ENCODE measurements at places on chromosomes 7 and 10.
A peak's percentile ranks its signal among the peaks of the same experiment; 100 is the strongest.

- no peak for DNase-seq
Observed at GRCh38 chr7:46522354-46522906, 601.4 kb upstream of the IGFBP3 start.

GRCh38 chr10:47370878-47371277 lies 13.2 kb downstream of the ZNF488 start:
- DNase-seq: no peak

DNA sequence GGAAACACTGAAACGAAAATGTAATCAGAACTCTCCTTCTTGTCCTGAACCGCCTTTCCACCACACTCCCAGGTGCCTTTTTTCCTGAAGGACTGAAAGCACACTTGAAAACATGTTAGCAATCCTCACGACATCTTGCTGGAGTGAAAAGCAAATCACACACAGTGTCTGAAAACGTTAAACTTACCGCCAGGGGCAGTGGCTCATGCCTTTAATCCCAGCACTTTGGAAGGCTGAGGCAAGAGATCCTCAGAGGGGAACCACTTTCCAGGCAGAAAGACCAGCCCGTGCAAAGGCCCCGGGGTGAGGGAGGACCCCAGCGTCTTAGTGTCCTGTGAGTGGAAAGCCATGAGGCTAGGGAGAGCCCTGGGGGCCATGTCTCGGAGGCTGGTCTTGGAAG lies 210.4 kb downstream of the PRPF18 start:
- DNase-seq: no peak

- no peak for DNase-seq
Observed at GRCh38 chr10:11073410-11073809, 55.7 kb downstream of the CELF2 start.

- DNase-seq: no peak
Observed at GRCh38 chr10:36280321-36280741, 638.2 kb upstream of the FZD8 start.

DNA sequence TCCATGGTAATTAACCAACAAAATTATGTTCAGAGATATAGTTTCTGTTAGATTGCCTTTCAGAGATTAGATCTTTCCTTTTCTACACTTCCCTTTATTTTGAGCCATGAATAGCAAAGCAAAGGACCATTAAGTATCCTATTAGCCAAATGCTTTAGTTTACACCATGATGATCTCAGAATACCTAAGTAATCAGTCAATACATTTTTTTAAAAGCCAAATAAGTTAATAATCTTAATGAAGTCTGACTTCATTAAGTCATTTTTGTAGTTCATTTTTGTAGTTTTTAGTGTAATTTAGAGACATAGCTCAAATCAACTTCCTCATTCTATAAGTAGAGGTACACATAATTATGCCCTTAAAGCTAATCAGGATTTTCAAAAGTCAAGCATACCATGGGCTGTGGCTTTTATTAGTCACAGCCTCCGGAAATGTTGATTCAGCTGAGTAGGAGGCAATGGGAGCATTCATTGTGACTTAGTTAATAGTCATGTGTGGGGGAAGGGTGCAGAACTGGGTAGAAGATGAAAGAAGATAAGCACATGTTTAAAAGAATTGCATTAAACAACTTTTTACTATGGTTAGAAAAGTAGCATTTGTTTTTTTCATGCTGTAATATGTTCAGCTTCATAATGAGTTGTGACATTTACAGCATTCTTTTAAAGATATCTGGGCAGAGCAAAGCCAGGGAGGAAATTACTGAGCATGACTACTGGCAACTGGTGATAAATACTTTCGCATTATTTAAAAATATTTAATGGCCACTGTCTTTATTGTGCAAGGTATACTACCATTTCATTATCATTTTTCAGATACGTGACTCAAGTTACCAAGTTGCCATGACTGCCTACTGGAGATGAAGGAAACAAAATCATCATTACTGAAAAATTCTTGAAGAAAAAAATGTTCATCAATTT lies 57.3 kb upstream of the CCDC71L start:
- DNase-seq: peak; percentile 95

GRCh38 chr10:112335111-112335867 lies 38.6 kb upstream of the ACSL5 start:
- no peak for DNase-seq
